ENCODE measurements at places on chromosomes 3 and 15.

- peak; percentile 67 for DNase-seq
These were observed 119.7 kb downstream of the SNRK start for GRCh38 chr3:43405888-43406642.

DNA sequence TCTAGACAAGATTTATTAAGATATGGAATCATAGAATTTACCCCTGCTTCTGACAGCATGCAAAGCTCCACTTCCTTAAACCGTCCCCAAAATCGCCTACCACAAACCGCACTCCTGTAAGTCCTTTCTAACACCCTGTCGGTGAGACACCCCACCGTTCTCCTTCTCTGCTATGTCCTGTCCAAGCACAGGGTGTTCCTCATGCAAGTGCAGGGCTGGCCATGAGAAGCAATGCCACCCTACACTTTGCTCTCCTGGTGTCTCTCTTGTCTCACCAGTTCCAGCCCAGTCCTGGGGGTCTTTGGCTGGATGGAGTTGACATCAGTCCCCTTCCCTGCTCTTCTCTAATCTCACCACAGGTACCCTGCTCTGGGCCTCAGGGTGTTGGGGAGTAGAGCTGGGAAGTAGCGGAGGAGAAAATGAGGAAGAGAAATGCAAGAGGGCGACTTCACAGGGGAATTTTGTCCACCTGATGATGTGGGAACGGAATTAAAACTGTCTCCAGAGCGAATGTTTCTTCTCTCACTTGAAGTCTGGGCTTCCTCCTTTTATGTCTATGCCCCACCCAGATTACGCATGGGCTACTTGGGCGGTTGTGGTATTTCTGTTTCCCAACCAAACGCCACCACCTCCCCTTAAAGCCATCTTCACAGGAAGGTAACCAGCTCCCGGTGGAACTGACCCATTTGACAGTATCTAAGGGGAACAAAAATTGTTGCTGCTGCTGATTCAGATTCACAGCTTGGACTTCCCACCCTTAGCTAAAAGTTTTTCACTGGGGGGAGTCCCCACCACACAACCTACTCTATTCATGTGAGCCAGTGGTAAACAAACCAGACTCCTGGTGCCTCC, 49.9 kb downstream of the CASR start:
- no peak for DNase-seq

GRCh38 chr15:45612790-45613415, 21.9 kb upstream of the SQOR start:
- DNase-seq, result peak; percentile 41

- DNase-seq, result no peak
These were observed 232.1 kb downstream of the IGSF11 start for GRCh38 chr3:118802325-118803095.

- no peak for DNase-seq
These were observed 24.6 kb downstream of the OPA1 start for GRCh38 chr3:193617628-193618027.

GRCh38 chr15:82803793-82804574, 1.9 kb downstream of the FSD2 start:
- peak; percentile 41 for DNase-seq

GRCh38 chr3:25856902-25857518, 67.1 kb downstream of the OXSM start:
- peak; percentile 51 for DNase-seq

GRCh38 chr3:127729556-127730056, 56.9 kb downstream of the ABTB1 start:
- no peak for DNase-seq

DNA sequence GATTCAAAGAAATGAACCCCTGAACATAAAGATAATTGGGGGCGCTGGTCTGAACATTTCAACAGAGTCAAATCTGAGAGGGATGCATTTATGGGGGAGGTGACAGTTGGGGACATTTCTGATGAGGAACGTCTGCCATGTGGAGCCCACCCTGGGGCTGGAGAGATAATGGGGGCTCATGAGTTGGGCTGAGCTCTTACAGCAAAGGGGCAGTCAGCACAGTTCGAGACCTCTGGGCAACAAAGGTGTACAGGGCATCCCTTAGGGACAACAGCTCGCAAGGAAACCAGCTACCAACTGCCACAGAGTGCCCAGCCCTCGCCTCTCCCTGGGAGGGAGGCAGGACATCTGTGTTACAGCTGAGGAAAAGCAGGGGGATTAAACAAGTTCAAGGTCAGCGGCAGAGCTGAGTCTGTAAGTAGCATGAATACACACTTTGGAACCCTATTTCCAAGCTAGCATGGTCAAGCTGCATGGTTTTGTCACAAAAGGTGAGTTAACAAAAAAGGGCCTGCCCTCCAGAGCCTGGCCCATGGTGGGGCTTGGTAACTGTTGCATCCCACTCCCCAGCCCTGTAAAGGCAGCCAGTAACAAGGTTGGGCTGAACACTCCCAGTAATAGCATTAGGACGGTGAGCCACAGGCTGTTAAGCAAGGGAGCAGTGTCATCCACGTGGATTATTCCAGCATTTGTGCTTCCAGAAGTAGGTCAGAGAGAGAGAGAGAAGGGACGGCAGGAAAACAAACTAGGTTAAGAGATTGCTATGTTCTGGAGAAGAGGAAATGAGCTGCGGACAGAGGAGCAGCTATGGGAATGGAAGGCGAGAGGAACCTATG, 4.3 kb downstream of the GNB5 start:
- no peak for DNase-seq

DNA sequence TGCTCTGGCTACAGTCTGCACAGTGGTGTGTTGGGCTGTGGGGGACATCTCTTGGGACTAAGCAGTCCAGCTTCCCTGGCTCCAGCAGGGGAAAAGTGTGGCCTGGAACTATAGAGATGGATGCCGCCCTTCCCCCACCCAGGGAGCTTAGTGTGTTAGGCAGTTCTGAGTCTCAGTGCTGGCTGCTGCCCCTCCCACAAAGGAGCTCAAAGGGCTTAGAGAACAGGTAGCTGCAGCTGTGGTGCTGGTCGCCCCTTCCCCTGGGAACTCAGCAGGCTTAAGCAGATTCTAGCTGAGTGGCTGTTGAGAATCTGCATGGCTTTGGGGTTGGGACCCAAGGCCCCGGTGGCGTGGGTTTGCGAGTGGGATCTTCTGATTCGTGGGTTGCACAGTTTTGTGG, 190.8 kb downstream of the PDCD6IP start:
- no peak for DNase-seq

DNA sequence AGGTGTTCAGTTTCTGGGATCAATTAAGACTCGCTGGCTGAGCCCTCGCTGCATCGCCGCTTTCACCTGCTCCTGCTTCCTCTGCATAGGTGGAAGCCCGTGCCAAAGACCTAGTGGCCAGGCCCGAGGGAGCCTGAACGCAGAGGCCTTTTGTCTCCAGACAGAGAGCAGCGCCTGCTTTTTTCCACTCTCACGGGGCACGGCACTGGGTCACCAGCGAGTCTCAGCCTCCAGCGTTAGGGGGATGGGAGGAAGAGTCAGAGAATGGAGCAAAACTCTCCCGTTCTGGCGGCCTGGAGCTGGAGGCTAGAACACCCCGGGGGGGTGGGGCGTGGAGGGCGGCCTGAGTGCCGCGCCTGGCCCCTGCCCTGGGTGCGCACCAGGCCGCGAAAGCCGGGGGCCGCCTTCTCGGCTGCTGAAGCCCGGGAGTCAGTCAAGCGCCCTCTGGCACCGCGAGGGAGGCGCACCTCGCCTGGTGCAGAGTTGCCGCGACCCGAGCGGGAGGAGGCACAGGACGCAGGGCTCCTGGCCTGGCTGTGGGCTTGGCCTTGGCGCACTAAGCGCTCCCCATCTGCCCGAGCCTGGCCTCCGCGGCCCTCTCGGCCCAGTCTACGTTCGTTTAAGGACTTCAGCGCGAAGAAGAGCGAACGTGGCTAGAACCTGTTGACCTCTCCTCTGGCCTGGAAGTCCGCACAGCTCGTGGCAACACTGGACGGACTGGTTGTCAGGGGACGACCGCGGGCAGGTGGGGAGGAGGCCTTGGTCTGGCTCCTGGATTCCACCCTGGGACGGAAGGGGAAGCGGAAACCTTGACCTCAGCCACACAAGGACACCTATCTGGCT, 21.5 kb downstream of the NR2F2 start:
- no peak for DNase-seq

DNA sequence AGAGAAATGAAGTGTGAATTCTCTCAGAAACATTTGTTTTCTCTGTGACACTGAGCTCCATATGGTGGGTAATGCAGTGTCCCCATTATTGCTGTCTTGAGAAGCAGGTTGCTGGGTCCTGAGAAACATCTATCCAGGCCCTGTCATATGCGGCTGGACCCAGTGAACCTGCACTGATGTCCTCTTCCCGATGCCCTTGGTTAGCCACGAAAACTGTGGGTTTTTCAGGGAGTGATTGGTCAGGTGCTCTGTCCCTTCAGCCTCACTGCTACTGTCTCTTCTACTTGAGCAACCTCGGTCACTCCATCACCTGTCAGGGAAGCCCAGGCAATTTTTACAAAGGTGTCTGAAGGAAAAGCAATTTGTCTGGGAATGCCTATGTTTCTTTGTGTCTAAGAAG, 77.0 kb downstream of the SLC7A14 start:
- DNase-seq, result no peak

DNA sequence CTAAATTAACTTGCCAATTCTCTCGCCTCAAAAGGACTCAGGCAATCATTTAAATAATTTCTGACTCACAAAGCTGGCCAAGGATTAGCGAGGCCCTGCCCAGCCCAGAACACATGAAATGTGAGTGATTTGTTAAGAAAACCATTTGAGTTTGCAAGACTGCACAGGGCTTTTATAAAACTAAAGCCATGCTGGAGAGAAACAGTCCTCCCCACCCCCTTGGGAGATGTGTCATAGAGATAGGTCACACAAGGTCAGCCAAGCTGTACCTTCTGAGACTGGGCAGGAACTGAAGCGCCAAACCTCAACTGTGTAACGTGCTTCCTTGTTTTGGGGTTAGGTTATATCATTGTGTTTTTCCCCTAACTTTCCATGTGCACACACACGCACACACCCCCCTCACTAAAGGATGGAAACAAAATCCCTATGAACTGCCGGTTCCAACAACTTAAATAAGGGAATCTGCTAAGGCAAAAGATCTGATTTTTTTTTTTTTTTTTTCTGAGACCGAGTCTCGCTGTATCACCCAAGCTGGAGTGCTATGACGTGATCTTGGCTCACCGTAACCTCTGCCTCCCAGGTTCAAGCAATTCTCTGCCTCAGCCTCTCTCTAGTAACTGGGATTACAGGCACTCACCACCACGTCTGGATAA, 8.1 kb downstream of the SPATA12 start:
- peak; percentile 89 for DNase-seq

GRCh38 chr15:44698641-44699040, 12.5 kb downstream of the PATL2 start:
- no peak for DNase-seq

DNA sequence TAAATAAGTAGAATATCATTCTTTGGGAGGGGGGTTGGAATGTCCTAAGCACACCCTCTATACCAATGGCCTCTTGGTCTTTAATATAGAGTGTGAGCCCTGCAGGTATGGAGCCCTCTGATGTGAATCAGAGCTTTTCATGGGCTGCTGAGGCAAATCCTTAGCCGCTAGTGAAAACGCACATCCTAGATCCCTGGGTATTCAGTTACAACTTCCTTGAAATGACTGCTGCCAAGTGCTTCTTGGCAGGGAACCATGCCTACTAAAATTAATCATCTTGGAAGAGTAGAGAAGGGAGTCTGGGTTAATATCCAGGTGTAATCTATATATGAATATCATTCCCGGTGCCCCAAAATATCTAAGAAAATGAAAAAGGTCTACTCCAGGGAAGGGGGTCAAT, 109.1 kb downstream of the POLQ start:
- no peak for DNase-seq

- DNase-seq, result no peak
These were observed 41.9 kb upstream of the GK5 start for GRCh38 chr3:142267269-142267668.

DNA sequence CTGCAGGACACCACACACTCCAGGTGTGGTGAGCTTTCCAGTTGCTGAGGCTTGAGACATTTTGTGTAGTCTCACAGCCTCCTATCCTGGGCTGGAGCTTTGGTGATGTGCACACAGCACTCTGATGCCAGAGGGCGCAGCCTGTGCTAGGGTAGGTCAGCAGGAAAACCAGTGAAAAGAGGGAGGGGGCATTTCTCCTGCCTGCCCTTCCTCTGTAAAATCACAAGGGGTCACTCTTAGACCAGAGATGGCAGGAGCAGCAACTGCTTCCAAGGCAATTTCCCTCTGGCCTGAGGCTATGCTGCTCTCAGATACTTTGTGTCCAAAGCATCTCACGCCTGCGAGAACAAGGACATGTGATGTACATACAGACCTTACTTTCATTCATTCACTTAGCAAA, 16.5 kb upstream of the MUSTN1 start:
- DNase-seq, result peak; percentile 19

- no peak for DNase-seq
These were observed 18.6 kb downstream of the ANXA2 start for GRCh38 chr15:60379185-60379524.

- DNase-seq, result peak; percentile 95
These were observed 57.8 kb downstream of the NEK10 start for GRCh38 chr3:27311400-27311799.

- DNase-seq, result no peak
These were observed 379.9 kb upstream of the RASGRP1 start for GRCh38 chr15:38944536-38944935.

- DNase-seq, result no peak
These were observed 12.4 kb upstream of the SOX2 start for GRCh38 chr3:181699171-181699903.

DNA sequence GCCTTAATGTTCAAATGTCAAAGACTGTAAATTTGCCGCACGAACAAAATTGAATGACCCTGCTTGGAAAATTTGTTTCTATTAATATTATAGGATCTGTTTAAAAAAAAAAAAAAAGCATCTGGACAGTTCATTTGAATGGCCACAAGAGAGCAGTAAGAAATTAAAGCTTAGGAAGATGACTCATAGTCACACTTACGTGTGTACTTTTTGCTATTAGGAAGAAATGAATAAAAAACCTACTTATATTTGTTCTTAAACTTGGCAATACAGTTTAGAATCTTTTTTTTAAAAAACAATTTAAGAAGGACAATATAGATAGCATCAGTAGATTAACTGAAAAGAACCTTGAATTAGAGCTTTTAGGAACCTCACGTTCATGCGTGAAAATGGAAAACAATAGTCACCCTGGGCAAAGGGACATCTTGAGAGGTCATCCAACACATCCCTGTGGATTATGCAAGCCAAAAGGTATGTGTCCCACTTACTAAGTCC, 621.8 kb downstream of the MECOM start:
- peak; percentile 60 for DNase-seq

DNA sequence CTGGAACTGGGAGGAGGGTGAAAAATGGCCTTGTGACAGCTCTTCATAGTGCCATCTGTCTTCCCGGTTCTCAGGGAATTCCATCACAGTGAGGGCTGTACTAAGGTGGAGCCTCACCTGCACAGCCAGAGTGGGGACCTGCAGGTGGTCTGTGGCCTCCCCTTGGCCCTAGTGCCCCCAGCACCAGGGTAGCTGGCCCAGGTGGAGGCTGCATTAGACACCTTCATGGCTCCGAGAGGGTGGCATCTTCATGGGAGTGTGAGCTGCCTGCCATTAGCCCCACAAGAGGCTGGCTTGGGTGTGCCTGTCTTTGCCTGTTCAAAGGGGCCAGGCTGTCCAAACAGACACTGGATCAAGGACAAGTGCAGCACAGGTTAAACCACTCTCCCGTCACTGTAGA, 95.5 kb upstream of the PRR23E start:
- no peak for DNase-seq

- peak; percentile 64 for DNase-seq
These were observed 517 bp downstream of the FBN1 start for GRCh38 chr15:48644827-48645557.

Data from fibroblast of skin of right quadriceps (primary cell).